ENCODE measurements at places on chromosomes 6 and 20.

DNA sequence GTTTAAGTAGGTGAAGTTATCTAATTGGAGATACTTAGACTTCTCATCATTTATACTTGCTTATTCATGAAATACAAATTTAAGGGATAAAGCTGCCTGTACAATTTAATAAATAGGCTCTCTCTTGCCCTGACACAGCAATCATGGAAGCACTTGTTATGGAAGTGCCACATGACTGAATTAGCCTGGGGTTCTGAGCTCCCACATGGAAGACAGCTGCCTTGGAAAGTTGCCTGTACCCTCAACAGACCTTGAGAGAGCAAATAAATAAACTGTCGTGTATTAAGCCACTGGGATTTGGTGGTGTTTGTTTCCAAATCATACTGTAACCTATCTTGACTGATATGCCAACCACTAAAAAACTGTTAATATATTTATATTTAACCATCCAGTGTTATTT, 87.0 kb upstream of the RSPO3 start:
- no peak for DNase-seq

DNA sequence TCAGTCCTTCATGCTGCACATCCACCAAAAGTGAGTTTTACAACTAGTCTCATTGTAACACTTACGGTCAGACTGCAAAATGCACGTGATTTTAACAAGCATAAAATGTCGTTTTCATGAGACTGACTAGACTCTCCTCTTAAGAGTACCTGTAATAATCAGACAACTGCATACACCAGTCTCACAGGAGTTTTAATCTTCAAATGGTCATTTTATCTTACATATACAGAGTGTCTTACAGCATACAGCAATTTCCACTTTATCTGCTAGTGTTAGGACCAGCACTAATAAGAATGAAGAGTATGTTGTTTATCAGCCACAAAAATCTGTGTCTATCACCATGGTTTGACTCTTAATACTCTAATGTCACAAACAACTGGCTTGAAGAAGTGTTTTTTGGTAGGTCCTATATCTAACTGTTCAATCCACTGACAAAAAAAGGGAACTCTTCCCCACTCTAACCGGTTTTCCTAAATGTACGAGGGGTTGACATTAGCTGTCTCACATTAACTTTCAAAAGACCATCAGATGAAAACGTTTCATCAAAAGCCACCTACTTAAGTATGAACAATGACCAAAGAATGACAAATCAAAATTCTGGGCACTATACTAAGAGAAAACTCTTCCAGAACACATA, 1.5 kb upstream of the ASF1A start:
- DNase-seq: no peak

- DNase-seq: no peak
Measured at GRCh38 chr20:5670036-5670536, 80.1 kb upstream of the SHLD1 start.

GRCh38 chr20:57630061-57630460, 9.8 kb upstream of the ZBP1 start:
- peak; percentile 34 for DNase-seq

- DNase-seq: no peak
Measured at GRCh38 chr6:32112431-32112980, 3.4 kb upstream of the TNXB start.

DNA sequence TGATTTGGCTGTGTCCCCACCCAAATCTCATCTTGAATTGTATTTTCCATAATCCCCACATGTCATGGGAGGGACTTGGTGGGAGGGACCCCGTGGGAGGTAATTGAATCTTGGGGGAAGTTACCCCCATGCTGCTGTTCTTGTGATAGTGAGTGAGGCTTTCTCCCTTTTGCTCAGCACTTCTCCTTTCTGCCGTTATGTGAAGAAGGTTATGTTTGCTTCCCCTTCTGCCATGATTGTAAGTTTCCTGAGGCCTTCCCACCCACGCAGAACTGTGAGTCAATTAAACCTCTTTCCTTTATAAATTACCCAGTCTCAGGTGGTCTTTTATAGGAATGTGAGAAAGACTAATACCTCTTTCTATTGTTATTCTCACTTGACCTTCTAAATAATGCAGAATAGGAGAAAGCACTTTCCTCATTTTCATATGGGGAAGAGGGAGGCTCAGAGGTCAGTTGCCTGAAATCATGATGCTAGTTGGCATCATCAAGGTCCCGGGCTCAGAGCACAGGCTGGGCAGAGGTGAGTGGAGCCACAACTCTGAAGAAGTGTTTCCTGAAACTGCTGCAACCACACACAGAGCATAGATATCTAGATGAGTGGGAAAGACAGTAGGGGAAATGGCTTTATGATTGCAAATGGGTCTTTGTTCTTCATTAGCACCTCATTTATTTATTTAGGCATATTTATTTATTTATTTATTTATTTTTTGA, 191.0 kb downstream of the QKI start:
- no peak for DNase-seq

DNA sequence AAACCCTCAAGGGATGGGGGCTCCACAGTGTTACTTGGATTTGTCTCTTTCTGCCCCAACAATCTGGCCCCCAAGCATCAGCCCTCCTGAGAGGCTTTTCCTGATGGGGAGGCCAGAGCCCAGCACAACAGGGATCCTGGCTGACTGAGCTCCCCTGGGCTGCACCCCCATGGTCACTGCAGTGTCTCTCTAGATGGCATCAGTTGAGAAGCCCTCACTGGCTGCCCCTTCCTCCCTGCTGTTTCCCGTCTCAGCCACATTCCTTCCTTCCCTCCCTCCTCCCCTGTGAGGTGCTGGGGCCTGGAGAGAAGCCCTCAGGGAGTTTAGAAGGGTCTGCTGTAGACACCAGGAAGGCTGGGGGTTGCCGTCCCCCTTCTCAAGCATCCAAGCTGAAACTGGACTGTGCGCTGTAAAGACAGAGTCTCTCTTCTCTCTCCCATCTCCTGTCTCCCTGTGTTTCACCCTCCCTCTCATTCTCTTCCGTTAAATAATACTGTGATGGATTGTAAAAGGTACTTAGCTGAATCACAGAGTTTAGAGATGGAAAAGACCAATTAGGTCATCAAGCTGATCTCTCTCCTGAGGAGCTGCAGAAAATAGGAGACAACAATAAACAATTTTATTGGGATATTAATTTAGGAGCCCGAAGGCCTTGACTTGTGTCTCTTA, 29.7 kb downstream of the SAYSD1 start:
- DNase-seq: no peak

DNA sequence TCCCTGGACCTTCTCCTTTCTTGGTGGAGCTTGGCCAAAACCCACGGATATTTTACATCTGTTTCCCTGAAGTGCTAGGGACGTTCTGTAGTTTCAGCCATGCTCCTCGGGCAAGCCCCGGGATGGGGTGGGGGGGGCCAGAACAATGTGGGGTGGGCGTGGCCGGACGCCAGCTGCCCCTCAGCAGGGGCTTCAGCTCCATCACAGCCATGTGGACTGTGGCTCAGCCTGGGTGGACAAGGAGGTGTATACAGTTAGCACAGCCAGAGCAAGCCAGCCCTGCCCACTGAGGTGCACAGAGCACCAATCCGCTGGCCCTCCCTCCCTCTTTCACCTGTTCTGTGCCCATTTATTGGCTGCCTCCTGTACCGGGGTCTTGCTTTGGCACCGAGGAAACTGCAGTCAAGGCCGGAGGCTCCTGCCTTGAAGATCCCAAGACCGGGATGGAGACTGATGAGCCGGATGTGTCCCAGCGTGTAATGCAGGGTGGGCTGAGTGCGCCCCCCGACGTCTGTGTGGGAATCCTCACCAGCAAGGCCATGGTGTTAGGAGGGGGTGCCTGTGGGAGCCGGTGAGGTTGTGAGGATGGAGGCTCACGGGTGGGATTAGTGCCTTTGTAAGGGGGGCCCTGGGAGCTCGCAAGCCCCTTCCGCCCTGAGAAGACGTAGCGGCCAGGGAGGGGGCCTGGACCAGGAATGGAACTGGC, 28.0 kb downstream of the FRMD1 start:
- DNase-seq: no peak

DNA sequence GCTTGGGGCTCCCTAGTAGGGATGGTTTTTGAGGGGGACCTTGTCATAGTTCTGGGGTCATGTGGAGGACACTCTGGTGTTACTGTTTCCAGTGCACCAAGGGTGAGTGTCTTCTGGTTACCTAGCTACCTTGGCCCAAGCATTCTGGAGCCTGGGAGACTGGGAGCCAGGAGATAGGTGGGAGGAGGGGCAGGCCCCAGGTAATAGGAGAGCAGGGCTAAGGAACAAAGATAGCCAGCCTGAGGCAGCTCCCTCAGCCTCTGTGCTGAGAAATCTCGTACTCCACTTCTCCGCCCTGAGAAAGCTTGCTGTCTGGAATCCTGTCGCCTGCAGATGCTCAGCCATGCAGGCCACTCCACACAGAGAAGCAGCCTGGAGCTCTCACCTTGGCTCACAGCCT, 8.3 kb upstream of the ENTPD6 start:
- no peak for DNase-seq

- no peak for DNase-seq
Measured at GRCh38 chr6:156316583-156317125, 460.5 kb upstream of the ARID1B start.
